ENCODE measurements at places on chromosomes 1 and 21.

DNA sequence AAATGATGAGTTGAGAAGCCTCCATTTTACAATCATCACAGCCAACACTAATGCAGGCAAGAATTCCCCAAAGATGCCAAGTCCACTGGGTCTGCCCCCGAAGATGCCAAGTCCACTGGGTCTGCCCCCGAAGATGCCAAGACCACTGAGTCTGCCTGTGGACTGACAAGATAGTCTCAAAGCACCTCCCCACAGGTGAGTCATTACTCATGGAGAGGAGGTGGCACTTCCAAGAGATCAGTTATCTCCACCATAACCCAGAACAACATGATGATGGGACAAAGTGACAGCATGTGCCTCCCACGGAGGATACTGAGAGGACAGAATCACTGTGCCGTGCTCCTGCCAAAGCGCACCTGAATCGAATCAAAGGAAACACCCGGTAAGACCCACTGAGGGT, 4.8 kb downstream of the PTTG1IP start:
- no peak for DNase-seq

DNA sequence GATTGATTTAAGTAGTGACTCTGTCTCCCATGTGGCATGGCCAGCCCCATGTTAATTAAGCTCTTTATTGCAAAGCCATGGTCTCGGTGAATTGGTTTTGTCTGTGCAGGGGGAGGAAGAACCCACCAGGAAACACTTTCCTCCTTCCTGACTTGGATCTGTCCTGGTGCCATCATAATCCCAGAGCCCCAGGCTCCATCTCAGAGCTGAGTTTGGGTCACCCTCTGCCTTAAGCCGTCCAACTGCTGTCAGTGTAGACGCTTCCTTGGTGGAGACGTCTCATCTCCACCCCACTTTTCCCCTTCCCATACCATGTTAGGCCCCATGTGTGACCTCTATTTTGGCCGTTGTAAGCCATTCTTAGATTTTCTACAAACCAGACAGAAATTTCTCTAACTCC, 36.0 kb upstream of the COL6A2 start:
- no peak for DNase-seq

DNA sequence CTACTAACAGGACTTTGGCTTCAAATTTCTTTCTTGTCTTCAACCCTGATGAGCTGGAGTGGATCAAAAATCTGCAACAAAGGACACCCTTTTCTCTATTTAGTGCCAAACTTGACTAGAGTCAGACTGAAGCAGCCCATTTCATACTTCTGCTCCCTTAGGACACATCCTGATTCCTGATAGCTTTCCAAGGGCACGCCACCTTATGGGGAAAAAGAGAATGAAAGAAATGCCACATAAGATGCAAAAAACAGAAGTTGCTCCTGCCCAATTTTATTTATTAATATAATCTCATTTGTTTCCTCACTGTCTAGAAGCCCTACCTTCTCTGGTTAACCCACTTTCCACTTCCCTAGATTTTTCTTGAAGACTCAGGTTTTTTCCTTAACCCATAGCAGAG, 72.7 kb upstream of the NBPF4 start:
- DNase-seq, result no peak

DNA sequence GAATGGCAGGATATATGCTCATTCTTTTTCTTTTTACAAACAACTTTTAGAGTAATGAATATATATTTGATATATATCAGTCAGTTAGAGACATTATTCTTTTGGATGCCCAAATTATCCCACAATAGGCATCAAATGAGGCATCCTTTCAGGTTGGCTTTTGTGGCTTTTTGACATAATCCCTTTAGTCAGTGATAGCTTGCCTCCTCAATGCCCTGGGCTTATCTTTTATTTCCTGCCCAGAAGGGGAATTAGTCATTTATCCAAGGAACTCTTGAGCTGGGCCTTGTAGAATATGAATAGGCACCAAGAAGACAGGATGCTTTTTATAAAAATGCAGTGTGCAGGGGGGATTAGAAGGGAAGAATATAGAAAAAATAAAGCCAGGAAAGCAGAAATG, 22.2 kb downstream of the EPHX4 start:
- no peak for DNase-seq

GRCh38 chr1:212649020-212649419, 40.5 kb downstream of the ATF3 start:
- DNase-seq, result no peak

DNA sequence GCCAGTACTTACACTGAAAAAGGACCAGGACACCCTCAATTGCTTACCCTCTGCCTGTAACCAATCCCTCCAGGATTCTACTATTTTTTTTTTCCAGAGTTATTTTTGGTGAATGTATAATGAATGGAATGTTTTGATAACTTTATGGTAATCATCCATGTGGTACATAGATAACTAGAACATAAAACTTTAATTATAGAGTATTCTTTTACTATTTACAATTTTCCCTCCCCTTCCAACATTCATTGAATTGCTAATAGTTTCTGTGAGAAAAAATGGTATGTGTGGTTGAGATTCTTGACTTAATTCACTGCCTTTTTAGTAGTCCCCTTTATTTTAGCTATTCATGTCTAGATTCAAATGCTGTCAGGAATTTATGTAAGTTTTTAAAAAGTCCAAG, 164.6 kb downstream of the CYYR1 start:
- DNase-seq, result no peak

- DNase-seq, result no peak
Measured at GRCh38 chr1:109924316-109924715, 13.7 kb downstream of the CSF1 start.

GRCh38 chr1:76033800-76034475, 40.6 kb upstream of the ST6GALNAC3 start:
- DNase-seq, result no peak

GRCh38 chr1:98981917-98982513, 22.6 kb downstream of the PLPPR5 start:
- DNase-seq, result no peak

DNA sequence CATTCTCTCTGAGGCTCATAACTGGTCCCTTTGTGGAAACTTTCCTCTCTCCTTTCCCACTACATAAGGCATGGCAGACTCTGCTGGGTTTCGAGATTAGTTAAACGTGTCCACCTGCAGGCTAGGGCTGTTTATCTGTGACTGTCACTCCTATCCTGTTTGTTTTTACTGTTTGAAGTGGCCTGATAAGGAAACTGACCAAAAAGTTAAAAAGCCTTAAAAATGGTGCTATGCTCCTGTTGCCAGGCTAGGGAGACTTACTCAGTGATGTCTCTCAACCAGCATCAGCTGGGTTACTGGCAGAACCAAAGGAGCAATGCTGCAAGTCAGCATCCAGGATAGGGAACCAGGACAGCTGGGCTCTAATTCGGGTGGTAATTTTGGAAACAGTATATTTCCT, 3.9 kb downstream of the PIGV start:
- DNase-seq, result no peak

DNA sequence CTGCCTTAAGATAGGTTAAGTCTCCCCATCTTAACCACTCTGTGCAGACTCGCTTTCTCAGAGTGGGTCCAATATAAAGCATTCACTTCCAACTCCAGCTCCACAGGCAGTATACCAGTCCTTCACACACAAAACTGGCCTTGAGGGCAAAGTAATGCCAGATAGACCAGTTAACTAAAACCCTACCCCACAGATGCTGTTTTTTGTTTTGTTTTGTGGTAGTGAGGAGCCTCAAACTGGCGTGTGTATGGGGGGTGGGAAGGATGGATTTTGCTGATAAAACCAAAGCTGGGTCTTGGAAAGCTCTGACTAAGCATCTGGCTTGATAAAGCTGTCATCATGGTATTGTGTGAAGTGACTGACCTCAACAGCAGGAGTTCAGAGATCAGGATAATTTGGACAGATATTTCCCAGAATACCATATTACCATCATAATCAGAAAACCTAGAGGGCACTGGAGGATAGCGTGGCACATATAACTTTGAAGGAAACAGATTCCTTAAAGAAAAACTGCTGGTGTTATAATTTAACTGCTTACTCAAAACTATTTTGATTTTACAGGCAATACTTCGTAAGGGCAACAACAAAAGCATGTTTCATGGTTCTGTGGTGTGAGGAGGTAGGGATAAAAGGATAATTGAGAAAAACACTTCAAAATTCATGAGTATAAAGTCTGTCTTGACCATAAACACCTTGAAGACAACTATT, 29.6 kb upstream of the CPLANE2 start:
- DNase-seq, result no peak

- DNase-seq, result no peak
Measured at GRCh38 chr1:101613546-101613945, 376.7 kb downstream of the S1PR1 start.

- no peak for DNase-seq
Measured at GRCh38 chr1:174153085-174153824, 6.1 kb upstream of the RABGAP1L start.

GRCh38 chr1:18805150-18805879, 54.1 kb downstream of the TAS1R2 start:
- DNase-seq, result no peak

DNA sequence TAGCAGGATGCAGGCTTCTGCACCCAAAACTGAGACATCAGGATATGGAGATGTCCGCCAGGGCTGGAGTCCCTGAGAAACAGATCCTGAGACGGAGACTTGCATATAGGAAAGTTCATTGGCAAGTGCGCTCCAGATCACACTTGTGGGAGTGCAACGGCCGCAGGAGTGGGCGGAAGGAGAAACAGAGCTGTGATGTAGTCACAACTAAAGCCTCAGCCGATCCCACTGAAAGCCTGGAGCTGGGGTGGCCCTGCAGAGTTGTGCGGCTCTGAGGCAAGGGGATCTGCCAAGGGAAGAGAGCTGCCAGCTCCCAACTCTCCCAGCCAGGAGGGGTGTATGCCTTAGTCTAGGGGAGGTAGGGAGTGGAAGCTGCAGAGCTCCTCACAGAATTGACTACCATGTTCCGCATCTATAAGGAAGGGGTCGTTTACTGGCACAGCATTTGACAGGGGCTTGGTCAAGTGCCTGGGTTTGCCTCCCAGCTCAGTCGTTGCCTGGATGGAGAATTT, 42.1 kb upstream of the PLA2G2C start:
- DNase-seq, result no peak

- DNase-seq, result no peak
Measured at GRCh38 chr1:31562707-31563360, 13.5 kb upstream of the TINAGL1 start.

DNA sequence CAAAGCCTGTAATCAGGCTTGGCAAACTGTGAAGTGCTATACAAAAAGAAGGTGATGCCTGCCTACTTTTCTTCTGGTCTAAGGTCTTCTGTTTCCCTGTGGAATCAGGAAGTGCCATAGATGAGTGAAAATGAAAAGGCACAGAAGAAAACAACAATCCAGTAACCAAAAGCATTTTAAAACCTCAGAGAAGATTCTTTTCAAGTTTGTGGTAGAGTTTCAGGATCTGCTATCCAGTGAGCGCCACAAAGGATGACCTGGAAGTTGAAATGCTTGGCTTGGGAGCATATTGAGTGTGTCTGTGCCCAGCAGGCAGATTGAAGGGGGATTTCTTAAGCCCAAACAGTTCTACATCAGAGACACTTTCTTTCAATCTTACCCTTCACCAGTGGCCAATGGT, 272.2 kb downstream of the PAPPA2 start:
- no peak for DNase-seq

- no peak for DNase-seq
Measured at GRCh38 chr1:108560189-108560873, 431 bp downstream of the EEIG2 start.

DNA sequence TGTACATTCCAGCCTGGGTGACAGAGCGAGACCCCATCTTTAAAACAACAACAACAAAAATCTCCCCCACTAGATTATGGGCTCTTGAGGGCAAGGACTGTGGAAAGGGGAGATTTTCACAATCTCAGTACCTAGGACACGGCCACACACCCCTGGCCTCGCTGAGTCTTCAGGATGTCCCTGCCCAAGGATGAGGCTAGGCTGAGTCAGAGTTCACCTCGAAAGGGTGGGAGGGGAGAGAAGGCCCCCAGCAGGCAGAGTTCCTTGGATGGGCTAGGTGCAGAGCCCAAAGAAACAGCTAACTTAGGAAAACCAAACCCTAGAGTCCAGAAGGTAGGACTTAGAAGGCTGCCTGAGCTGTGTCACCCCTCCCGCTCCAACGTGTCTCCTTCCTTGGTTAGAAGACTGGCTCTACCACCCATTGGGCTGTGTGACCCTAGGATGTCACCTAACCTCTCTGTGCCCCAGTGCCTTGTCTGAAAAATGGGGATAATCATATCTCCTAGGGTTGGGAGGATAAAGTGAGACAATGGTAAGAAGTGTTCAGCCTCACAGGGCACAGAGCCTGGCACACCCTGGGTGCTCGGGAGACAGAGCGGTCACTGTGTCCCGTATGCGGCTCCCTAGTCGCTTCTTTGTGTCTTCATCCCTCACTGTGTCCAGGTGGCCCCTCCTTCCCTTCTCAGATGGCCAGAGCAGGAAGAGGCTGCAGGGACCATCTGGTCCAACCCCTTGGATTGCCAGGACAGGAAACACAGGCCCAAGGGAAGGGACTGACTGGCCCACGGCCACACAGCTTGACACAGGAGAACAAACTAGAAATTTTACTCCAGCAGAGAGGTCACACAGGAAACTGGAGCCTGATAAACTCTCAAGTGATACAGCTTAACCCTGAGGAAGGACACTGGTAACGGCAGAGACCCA, 11.2 kb downstream of the TRIM62 start:
- DNase-seq, result no peak

DNA sequence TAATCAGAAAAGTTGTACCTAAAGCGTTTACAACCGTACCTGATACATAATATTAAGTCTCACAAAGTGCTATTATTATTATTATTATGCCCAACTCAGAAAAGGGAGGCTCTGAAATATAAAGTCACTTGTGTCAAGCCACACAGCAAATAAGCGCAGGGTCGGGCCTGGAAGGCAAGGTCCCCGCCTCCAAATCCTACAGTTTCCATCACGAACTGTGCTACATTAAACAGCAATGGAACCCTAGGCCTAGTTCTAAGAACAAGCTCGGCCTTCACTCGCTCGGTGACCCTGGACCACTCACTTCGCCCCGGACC, 549 bp downstream of the PARS2 start:
- no peak for DNase-seq
